ENCODE measurements at places on chromosomes 4 and X. TPM values are rescaled to one million over a fixed set of nuclear protein-coding genes. Genes with fewer than 3 reads are reported as not detected.

Gene ANKRD50
- total RNA-seq: 0.10 TPM

Gene GYPE
- total RNA-seq: 0.18 TPM

DNA sequence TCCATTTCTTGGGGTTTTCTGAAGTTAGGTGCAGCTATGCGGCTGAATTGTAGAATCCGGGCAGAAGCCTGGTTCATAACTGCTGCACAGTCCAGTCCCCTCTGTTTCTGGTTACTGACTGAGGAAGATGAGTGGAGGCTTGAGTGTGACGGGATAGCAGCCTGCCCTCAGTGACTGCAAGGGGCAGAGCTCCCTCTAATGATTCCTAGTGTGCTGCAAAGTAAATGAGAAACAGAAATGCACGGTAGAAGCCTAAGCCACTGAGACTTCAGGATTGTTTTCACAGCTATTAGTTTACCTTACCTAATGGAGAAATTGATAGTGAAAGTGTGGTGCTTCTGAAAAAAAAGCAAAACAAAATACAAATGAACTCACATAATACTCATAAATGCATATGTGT lies 189.2 kb downstream of the GPM6A start:
- DNase-seq: no peak

Gene NELFA
- total RNA-seq: 35.6 TPM

DNA sequence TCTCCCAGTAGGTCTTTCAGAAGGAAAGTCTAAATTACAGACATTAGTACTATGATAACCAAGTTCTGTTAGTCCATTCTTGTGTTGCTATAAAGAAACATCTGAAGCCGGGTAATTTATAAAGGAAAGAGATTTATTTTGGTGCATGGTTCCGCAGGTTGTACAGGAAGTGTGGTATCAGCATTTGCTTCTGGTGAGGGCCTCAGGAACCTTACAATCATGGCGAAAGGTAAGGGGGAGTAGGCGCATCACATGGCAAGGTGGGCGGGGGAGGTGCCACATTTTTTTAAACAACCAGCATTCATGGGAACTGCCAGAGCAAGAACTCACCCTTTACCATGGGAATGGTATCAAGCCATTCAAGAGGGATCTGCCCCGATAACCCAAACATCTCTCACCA lies 26.2 kb upstream of the USP46 start:
- DNase-seq: no peak

Gene DCAF4L1
- 0.21 TPM for total RNA-seq

Gene ZNF280C
- total RNA-seq: 5.9 TPM

GRCh38 chrX:149504226-149504914 lies 736 bp downstream of the IDS start:
- DNase-seq: peak; percentile 71

Gene SHOX
- total RNA-seq: not detected

DNA sequence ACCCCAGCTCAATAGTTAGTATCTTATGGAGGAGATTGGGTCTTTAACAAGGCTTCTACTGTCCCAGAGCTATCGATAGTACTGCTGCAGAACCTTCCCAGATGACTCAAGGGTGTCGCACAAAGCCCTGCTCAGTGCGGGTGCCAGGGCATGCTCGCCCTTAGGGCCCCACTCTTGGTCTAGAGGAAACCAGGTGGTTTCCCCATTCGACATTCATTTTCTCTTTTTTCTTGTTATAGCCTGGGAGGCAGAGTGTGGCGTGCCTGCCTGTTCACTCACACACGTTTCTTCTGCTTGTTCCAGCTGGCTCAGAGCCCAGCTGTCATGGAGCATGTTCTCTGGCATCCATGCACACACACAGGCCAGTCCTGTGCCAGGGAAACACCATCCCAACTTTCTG lies 144.5 kb downstream of the SMIM20 start:
- DNase-seq: no peak

Gene TRAPPC2
- total RNA-seq: 21.6 TPM

Gene UGT2B11
- total RNA-seq: not detected

DNA sequence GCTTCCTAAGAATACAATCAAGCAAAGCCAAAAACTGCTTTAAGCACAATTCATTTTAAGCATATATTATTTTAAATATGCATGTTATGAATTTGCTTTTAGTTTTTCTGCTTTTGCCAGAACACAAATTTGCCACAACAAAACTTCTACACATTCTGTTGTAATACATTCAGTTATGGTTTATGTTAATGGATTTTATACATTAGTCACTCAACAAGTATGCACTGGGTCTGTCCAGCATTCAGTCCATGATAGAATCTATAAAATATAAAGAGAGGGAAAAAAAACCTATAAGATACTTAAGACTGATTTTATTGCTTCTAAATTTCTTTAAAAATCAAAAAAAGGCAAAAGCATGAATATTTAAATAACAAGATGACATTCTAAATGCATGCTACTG lies 22.2 kb downstream of the IQCM start:
- no peak for DNase-seq

GRCh38 chr4:169906104-169906503 lies 120.1 kb downstream of the MFAP3L start:
- DNase-seq: no peak

- no peak for DNase-seq
Measured at GRCh38 chrX:140151316-140151715, 186.0 kb upstream of the CXorf66 start.

Gene P2RY4
- 0.45 TPM for total RNA-seq

Gene POU3F4
- not detected for total RNA-seq

GRCh38 chr4:165457793-165458192 lies 79.0 kb downstream of the CPE start:
- DNase-seq: no peak

GRCh38 chr4:84470204-84470785 lies 28.8 kb downstream of the NKX6-1 start:
- DNase-seq: peak; percentile 28

Gene DCAF12L2
- total RNA-seq: not detected

DNA sequence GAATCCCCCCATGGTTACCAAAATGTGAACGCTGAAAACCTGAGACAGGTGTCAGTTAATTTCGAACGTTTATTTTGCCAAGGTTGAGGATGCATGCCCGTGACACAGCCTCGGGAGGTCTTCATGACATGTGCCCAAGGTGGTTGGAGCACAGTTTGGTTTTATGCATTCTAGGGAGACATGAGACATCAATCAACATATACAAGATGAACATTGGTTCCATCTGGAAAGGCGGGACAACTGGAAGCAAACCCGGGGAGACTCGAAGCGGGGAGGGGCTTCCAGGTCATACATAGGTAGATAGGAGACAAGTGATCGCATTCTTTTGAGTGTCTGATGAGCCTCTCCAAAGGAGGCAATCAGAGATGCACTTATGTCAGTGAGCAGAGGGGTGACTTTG lies 11.0 kb upstream of the SH3BP2 start:
- no peak for DNase-seq

Gene PIR
- total RNA-seq: 0.90 TPM

Gene SRPX2
- total RNA-seq: not detected

- no peak for DNase-seq
Measured at GRCh38 chrX:63581398-63581797, 203.6 kb downstream of the ARHGEF9 start.

DNA sequence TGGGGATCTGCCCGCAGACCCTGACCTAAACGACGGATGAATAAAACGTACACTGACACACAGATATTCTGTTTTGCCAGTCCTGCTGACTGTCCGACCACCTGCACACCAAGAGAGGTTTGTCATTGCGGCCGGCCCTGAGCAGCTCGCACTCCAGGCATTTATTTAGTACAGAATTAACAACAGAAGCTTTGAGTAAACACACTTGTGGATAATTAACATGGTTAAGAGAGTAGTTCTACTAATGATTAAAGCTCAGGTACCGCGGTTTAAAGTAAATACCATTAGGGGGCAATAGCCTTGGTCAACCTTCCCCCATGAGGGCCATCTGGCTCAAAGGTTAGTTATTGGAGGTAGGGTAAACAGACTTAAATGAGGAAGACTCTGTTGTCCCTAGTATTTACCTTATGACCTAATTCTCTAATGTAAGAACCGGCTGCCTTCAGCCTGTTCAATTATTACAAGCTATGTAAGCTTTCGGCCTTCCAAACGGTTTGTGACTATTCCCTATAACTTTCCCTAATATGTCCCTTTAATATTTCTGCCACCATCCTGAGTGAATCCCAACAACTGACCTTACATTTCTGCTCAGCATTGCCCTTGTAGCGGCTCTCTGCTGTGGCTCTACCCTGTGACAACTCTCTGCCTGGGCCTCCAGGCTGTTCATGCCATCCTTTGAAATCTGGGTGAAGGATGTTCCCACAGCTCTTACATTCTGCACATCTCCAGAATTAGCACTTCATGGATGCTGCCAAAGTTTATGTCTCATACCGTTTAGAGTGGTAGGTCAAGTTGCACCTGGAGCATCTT lies 46.9 kb upstream of the SYTL5 start:
- no peak for DNase-seq

- DNase-seq: no peak
Measured at GRCh38 chr4:86870442-86871069, 21.4 kb upstream of the SLC10A6 start.

GRCh38 chrX:30270639-30271038 lies 23.7 kb downstream of the MAGEB1 start:
- no peak for DNase-seq

Gene TCEAL3
- total RNA-seq: 2.7 TPM

DNA sequence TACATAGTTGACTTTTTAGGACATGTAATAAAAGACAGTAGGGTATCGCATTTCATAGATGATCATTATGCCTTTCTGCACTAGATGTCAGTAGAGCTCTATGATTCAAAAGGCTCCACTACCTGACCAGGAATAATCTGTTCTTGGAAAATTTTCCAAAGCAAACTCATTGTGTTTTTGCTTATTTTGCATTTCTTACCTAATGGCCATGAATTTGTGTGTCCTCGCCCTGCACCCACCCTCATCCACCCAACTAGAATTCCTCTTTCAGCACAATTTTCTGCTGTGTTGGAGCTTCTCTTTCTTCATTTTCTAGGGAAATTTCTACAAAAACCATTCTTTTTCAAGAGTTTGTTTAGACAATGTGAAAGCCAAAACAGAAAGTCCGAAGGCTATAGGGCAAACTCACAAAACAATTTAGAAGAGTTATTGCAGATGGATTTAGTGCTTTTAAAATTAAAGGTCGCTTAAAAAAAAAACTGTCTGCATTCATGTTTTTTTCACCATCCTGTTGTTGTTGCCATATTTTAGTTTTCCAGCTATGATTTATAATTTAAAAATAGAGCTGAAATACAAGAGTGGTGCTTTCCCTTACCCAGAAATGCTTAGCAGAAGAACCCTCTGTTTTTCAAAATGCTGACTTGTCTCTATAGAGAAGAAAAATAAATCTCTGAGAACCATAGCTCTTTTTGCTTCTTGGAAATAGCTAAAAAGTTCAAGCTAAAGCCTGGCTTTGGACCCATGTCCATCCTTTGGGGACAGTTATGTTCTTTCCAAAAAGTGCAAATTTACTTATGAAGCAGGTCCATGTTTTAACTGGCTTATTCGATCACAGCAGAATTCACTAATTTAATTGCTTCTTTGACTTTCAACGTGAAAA lies 183.7 kb downstream of the SPATA18 start:
- no peak for DNase-seq

Gene VGLL1
- total RNA-seq: not detected

DNA sequence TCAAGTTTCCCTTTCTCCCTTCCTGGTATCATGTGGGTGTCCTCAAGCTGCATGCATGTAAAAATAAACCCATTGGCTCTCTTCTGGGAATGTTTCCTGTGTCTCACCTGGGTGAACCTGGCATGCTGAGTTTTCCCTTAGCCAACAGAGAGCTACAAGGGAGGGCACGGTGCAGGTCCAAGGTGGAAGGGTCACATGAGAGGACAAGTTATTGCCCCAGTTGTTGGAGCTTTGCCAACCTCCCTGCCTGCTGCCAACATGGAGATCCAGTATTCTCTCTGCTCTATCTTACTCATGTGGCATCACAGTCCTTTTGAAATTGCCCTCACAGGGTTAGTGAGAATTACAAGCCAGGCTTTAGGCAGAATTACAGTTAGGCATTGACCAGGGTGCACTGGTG lies 196.1 kb upstream of the GYPA start:
- DNase-seq: no peak

Gene MGARP
- not detected for total RNA-seq

Measured in activated CD8-positive, alpha-beta T cell treated with anti-CD3 and anti-CD28 coated beads, Interleukin-2, amount 10 ng/mL, durations not matched to agents 7 days and 5 days (primary cell).